Kasumi-1 (cell line): ENCODE measurements at places on chromosomes 2 and 18.

DNA sequence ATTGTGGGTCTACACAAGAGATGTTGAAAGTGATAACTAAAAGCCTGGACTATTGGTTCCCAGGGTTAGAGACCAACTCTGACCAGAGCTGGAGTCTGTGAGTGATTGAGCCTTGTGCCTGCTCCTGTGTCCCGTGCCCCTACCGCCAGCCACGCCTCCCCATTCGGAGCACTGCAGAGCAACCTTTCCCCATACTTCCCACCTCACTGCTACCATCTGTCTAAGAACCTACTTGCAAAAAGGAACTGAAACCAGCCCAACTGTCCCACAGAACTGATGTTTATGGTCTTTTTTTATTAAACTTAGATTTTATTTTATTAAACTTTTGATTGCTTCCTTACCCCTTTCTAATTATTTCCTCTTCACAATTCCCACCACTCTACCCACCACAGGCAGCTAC lies 300.3 kb upstream of the MGAT5 start:
- no peak for DNase-seq

- peak; percentile 29 for DNase-seq
Observed at GRCh38 chr2:109304242-109304641, 175.2 kb downstream of the SH3RF3 start.

- no peak for DNase-seq
Observed at GRCh38 chr2:26974352-26974751, 3.9 kb downstream of the MAPRE3 start.

DNA sequence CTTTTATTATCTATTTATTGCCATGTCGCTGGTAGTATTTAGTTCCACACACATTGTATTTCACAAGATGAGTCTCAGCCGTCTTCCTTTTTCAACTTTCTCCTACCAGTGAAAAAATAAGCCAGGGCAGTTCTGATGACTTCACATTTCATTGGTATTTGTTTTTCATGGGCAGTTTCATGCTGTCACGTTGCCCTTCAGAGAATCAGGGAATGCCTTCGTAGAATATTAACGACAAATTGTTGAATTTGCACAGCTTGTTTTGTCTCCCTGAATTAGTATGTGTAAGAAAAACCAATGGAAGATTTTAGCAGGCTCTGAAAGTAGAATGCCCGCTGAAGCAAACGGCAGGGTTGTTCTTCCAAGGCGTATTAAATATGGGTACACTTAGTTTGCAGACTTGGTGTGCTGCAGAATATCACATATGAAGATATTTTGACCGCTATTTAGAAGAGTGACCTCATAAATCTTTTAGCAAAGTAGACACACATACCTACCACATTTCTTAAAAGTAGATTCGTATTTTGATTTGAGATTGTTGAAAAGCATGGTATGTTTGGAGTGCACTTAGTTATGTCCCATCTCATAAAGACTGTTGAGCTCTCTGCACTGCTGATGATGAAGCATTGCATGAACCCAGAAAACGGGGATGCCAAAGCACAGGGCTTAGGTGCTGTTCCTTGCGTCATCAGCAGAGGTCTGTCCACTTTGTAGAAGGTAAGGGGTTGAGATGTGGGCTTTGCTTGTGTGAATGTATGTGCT lies 2.9 kb downstream of the NEDD4L start:
- no peak for DNase-seq

- peak; percentile 42 for DNase-seq
Observed at GRCh38 chr2:20675701-20676352, 8.9 kb downstream of the GDF7 start.

DNA sequence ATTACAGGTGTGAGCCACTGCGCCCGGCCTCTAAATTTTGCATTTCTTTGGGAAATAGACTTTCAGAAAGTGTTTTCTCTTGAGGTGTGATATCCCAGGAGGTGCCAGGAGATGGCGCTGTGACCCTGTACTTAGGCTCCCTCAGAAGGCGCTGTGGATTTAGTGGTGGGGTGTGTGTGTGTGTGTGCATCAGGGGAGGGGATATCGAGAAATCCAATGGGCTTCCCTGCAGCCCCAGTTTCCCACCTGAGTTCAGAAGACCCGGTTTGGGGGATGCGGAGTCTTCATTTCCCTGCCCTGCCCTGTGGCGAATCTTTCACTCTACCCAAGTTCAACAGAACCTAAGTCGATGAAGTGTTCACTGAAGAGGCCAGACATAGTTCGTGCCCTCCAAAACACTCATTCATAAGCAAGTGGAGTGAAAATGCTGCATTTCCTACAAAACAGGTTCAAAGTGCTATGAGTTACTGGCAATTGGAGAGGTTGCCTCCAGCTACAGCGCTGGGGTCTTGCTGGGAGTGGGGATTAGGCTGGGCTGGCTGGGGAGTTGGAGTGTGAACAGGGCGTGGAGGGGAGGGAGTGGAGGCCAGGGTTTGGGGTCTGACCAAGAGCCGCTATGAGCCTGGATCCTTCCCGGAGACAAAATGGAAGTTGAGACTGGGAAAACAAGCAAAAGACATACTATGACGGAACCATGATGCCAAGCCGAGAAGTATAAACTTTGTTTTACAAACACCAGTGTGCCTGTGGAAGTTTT lies 6.5 kb upstream of the WNT6 start:
- DNase-seq: peak; percentile 62

- DNase-seq: no peak
Observed at GRCh38 chr2:46645681-46646162, 166.4 kb downstream of the TMEM247 start.

GRCh38 chr18:77014538-77014937 lies 118.0 kb downstream of the MBP start:
- no peak for DNase-seq

GRCh38 chr2:236749346-236749745 lies 179.7 kb downstream of the ACKR3 start:
- DNase-seq: no peak

DNA sequence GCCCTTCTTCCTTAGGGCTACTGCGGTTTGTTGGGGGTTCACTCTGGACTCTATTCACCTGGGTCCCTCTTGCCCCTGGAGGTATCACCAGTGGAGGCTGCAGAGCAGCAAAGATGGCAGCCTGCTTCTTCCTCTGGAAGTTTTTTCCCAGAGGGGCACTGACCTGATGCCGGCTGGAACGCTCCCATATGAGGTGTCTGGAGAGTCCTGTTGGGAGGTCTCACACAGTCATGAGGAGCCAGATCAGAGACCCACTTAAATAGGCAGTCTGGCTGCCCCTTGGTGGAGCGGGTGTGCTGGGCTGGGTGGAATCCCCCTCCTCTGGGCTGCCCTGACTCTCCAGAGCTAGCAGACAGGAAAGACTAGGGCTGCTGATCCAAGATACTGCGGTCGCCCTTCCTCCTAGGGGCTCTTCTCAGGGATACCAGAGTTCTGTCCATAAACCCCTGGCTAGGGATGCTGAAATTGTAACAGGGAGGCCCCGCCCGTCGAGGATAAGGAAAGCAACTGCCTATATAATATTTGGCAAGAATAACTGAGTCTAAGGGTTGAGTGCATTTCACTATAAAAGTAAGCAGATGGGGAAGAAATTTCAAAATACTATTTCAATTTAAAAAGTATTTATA lies 140.7 kb downstream of the NOL4 start:
- DNase-seq: no peak

DNA sequence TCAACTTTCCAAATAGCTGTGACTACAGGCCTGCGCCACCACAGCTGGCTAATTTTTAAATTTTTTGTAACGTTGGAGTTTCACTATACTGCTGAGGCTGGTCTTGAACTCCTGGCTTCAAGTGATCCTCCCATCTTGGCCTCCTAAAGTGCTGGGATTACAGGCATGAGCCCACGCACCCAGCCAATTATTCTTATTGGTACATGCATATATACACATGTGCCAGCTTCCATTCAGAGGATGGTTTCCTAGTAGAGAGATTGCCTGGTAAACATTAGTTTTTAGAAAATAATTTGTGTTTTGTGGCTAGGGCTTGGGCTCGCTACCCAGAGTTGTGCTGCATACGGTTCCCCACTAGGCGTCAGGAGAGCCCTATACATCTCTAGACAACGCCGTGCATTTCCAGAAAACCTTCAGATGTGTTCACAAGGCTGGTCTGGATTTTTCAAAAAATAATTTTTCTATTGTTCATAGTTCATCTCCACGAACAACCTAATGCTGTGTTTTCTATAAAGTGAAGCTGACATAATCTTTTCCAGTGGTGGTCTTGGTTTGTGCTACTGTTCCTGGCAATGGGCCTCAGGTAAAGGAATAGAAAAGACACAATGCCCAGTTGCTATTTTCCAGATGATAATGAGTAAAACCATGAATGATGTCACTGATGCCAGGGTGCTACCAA lies 14.6 kb upstream of the AFG3L2 start:
- peak; percentile 86 for DNase-seq

DNA sequence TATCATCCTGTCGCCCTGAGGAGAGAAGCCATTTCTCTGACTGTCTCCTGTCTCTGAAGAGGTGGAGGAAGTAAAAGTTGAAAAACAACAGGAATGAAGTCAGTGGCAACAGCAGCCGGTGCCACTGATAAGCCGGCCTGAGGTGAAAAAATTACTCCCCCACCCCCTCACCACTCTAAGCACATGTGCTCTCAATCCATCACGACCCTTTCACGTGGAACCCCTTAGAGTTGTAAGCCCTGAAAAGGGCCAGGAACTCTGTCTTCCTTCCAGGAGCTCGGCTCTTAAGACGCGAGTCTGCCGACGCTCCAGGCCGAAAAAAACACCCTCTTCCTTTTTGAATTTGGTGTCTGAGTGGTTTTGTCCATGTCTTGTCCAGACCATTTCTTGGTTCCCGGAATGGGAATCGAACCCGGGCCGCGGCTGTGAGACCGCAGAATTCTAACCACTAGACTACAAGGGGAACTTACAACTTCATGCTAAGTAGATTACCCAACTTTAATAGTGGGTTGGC lies 40.7 kb upstream of the TRIM43 start:
- DNase-seq: no peak

GRCh38 chr18:57561261-57561660 lies 25.2 kb downstream of the FECH start:
- no peak for DNase-seq
